Inflammatory macrophage treated with lipopolysaccharide for 4 hours (primary cell): ENCODE measurements at places on chromosomes 13 and 19.

DNA sequence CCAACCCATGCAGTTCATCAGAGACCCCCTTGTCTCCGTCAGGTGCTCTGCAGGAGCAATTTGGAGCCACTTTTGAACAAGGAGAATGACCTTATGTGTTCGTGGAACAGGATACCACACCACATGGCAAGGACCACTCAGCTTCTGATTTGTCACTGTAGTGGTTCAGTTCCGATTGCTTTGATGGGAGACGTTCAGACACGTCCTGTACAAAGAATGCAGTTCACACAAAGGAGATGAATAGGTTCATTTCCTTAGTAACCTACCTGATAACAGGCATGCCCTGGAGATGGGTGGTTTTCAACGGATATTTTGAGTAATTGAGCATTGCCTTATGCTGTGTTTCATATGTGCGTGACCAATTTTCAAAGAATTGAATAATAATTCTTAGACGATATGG, 17.2 kb downstream of the FGF9 start:
- no peak for DNase-seq

DNA sequence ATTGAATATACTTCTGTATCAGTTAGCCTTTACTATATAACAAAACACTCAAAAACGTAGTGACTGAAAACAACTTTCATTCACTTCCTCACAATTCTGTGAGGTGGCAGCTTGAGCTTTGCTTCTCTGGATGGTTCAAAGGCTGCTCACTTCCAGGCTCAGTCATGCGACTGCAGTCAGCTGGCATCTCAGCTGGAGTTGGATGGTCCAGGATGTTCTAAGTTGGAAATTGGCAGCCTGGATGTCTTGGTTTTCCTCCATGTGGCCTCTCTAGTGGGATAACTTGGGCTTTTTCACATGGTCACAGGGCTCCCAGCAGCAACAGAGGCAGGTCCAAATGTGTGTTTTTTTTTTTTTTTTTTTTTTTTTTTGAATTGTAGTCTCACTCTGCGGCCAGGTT, 204.4 kb downstream of the LACC1 start:
- DNase-seq = no peak

GRCh38 chr19:13782537-13782936, 8.3 kb downstream of the C19orf53 start:
- no peak for DNase-seq

- DNase-seq = no peak
These were observed 396.9 kb upstream of the SLITRK1 start for GRCh38 chr13:84279166-84279565.

DNA sequence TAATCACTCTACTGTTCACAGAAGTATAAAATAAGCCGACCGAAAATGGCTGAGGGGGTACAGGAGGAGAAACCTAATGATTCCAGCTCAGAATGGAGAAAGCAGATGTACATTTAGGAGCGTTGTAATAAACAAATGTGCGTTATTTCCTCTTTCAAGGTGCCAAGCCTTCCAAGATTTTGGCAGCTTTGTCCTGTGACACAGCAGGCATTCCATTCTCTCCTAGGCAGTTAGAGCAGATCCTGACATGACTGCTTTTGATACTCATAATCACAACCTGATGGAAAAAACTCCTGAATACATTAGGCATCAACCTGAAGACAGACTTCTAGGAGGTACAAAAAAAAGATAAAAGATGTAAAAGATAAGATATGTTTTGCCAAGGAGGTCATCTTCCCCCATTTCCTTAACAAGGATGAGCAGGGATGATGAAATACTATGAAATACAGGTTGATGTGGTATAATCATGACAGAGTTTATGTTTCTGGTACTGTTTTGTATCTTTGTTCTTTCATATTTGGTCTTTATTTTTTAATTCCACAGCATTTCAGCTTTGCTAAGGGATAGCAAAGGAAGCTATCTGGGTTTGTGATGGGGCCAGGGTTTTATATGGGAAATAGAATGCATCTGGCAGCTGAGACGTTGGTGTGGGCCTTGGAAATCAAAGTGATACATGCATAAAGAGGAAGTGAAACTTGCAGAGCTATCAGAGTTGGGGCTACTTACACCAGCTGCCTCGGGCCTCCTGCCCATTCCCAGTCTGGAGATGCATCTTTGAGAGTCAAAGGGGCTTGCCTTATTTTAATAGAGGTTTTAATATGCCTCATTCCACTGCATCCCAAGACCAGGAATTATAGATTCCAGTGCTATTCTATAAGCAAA, 222.5 kb downstream of the OXGR1 start:
- peak; percentile 5 for DNase-seq

- no peak for DNase-seq
These were observed 20.4 kb downstream of the EFNB2 start for GRCh38 chr13:106514928-106515634.

DNA sequence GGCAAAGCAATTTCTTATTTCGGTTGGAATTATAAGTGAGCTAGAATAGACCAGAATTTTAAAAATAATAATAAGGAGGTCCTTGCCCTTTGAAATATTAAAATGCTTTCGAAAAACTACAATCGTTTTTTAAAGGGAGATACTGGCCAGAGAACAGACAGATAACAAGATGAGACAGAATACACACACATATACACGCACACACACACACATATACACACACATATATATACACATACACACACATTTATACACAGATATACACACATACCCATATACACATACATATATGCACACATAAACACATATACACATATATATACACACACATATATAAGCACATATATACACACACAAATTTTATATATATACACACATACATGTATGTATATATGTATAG, 175.3 kb upstream of the MIR17HG start:
- no peak for DNase-seq

GRCh38 chr13:44011036-44011435, 131.3 kb downstream of the LACC1 start:
- no peak for DNase-seq
